Right renal cortex interstitium (tissue), 3 donors: ENCODE measurements at places on chromosomes 7 and 10.

GRCh38 chr10:110514848-110515247 lies 17.1 kb downstream of the DUSP5 start:
- DNase-seq: no peak

DNA sequence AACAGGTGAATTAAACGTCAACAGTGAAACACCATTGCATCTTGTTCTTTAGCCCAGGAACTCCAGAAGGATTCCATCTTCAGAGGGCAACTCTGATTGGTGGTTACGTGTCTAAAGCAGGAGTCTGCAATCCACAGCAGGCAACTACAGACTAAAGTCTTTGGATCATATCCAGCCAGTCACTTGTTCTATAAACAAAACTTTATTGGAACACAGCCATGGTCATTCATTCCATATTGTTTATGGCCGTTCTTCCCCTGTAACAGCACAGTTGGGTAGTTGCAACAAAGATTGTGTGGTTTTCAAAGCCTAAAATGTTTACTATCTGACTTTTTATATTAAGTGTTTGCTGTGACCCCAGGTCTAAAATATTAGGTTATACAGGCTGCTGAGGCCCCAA lies 94.7 kb upstream of the IMMP2L start:
- DNase-seq: no peak

- no peak for DNase-seq
These were observed 791 bp downstream of the MYL7 start for GRCh38 chr7:44140341-44140740.

GRCh38 chr7:8133188-8133848 lies 128.6 kb downstream of the ICA1 start:
- no peak for DNase-seq

GRCh38 chr10:127276794-127277462 lies 80.5 kb upstream of the INSYN2A start:
- no peak for DNase-seq

DNA sequence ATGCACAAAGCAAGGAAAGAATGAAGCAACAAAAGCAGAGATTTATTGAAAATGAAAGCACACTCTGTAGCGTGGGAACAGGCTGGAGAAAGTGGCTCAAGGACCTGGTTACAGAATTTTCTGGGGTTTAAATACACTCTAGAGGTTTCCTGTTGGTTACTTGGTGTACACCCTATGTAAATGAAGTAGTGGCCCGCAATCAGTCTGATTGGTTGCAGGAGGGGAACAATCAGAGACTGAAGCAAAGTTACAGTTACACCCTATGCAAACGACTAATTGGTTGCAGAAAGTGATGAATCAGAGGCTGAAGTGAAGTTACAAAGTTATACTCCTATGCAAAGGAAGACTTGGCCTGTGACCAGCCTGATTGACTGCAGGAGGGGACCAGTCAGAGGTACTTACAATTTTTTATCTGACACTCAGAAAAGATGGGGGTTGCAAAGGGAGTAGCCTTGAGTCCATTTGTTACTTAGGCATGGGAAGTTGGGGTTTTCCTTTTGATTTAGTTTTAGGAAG lies 3.6 kb upstream of the MTPN start:
- no peak for DNase-seq

- DNase-seq: no peak
These were observed 13.9 kb downstream of the NAPEPLD start for GRCh38 chr7:103134836-103135554.

- DNase-seq: no peak
These were observed 234.5 kb upstream of the TCF7L2 start for GRCh38 chr10:112715581-112715980.

- DNase-seq: no peak
These were observed 117.1 kb upstream of the FAM13C start for GRCh38 chr10:59479426-59479825.

- no peak for DNase-seq
These were observed 625 bp downstream of the GIMAP2 start for GRCh38 chr7:150686030-150686631.

DNA sequence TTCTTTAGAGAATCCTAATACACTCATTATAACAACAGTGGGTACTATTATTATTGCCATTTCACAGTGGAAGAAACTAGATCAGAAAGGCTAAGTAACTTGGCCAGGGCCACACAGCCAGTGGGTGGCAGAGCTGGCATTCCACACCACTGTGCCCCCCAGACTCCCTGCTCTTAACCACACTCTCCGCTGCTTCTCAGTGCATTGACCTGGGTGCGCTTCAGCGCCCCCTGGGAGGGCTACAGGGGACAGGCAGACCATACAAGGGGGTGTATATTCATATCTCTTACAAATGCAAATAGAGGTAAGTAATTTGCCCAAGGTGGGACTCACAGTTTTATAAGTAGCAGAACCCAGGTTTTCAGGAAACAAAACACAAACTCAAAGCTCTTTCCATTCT lies 77.0 kb upstream of the NMT2 start:
- no peak for DNase-seq

GRCh38 chr7:108299251-108299973 lies 156.8 kb downstream of the NRCAM start:
- no peak for DNase-seq

- DNase-seq: no peak
These were observed 34.3 kb downstream of the TET1 start for GRCh38 chr10:68594405-68594804.

DNA sequence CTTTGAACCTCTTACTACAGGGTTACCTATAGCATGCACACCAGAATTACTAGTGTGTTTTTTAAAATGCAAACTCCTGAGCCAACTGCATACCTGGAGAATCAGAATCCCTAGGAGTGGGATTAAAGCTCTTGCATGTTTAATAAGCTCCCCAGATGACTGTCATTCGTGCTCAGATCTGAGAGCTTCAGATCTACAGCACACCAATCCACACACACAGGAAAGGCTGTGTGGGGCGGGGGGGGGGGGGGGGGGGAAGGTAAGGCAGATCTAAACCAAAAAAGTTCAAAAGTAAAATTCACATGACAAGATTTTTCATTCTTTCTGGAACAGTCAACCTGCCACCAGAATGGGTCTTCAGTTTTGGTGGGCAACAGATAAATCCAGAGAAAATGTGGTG lies 5.5 kb downstream of the FAM3C start:
- DNase-seq: no peak

- DNase-seq: no peak
These were observed 6.9 kb upstream of the KAZALD1 start for GRCh38 chr10:101054876-101055275.

- DNase-seq: no peak
These were observed 56.5 kb upstream of the NKX6-2 start for GRCh38 chr10:132842397-132842796.

DNA sequence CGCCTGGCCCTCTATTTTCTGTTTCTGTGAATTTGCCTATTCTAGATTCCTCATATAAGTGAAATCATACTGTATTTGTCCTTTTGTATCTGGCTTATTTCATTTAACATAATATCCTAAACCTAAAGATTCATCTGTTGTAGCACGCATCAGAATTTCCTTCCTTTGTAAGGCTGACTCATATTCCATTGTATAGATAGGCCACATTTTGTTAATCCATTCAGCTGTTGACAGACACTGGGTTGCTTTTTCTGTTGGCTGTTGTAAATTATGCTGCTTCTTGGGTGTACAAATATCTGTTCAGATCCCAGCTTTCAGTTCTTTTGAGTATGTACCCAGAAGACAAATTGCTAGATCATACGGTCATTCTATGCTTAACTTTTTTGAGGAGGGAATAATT lies 28.8 kb upstream of the CUL1 start:
- DNase-seq: no peak

- DNase-seq: no peak
These were observed 32.4 kb downstream of the WAPL start for GRCh38 chr10:86489071-86489810.

DNA sequence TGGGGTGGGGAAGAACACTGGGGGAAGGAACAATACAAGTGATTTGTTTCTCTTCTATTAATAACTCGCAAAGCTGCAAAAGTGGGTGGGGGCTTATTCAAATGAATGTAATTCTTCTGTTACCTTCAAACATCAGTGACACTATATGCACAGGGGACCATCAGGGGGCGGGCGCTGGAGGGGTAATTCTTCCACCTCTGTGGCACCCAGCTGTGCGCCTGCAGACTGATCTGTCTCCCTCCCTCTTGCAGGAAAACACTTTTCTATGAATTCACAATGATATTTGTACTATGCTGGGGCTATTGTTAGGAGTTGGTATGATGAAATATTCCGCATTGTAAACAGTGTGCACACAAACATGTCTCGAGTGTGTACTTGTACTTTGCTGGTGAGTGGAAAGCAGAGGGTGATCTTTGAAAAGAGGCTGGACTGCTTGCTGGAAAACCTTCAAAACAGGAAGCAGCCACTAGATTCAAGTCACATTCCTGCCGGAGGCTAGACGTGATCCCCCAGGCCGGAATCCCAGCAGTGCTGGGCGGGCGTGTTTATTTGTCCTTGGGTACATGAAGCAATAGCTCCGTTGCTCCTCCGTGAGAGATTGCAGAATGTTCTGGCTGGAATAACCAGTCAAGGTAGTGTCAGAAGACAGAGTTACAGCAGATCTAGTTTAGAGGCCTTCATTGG lies 15.8 kb upstream of the BNIP3 start:
- DNase-seq: no peak

- no peak for DNase-seq
These were observed 61.8 kb downstream of the ADD3 start for GRCh38 chr10:110069502-110069982.

DNA sequence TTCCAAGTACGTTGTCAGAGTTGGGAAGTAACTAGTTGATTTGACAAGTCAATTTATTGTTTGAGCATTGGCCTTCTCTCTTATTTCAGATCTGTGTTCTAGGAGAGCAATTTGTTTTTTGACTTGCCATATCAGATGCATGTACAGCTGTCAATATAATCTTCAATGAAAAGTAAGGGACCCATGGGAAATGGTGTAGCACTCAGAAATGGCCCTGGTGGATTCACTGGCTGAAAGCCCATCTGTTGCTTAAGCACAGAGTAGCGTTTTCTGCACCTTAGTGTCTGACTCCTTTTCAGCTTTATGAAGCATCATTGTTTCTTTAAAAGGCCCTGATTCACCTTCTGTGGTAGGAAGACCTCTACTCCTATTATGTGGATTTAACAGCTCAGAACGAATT lies 10.2 kb downstream of the GARS1 start:
- DNase-seq: no peak

- no peak for DNase-seq
These were observed 20.4 kb downstream of the PARP12 start for GRCh38 chr7:140042386-140042670.

DNA sequence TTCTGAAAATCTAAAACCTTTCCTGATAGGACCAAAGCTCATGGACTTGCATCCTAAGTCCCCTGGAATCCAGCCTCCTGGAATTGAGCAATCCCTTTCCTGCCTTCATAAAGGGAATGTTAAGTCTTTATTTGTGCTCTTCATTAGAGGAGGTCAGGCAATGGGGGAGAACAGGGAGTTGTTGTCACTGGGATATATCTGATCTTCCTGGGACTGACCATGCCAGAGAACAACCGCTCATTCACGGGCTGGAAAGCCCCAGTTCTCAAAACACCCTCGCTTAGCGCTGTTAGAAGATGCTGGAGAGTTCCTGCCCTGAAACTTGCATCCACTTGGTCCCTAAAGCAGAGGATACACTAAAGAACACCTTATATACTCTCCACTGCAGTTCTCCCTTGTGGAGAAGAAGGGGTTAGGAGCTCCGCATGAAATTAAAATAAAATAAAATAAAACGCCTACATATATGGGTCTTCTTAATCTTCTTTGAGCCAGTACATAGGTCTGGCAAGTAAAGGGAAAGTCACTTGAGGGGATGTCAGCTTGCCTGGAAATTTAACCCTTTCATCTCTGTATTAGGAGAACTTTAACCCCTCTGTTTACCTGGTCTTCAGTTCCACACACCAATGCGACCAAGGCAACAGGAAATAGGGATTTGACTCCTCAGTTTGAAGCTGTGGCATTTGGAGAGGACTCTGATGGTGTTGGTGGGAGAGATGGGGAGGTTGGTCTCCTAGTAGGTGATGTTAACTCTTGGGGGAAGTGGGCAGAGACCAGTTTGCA lies 1.2 kb downstream of the SORCS1 start:
- no peak for DNase-seq

- DNase-seq: no peak
These were observed 97.7 kb upstream of the EFCAB10 start for GRCh38 chr7:105678811-105679495.

DNA sequence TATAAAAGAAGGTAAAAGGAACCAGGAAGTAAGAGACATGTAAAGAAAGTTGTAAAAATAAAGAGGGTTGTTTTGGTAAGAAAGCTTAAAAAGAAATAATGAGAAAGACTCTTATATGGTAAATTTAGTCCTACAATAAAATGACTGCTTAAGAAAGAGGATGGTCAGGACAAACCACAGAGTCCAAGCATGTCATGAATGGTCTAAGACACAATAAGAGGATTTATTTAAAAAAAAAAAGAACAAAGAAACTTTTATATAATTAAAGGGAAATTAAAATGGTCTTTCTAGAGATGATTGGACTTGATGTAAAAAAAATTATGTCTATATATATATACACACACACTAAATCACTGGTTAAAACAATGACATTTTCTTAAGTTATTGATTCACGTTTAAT lies 18.2 kb downstream of the ATAD1 start:
- DNase-seq: no peak

- DNase-seq: no peak
These were observed 56.2 kb downstream of the EEPD1 start for GRCh38 chr7:36208997-36209813.

- no peak for DNase-seq
These were observed 305.1 kb upstream of the IMMP2L start for GRCh38 chr7:111867348-111867931.

GRCh38 chr10:90939116-90939515 lies 18.2 kb upstream of the ANKRD1 start:
- no peak for DNase-seq

- DNase-seq: no peak
These were observed 151.0 kb upstream of the TCF7L2 start for GRCh38 chr10:112799038-112799437.

GRCh38 chr10:45378914-45379726 lies 5.1 kb downstream of the ALOX5 start:
- no peak for DNase-seq

DNA sequence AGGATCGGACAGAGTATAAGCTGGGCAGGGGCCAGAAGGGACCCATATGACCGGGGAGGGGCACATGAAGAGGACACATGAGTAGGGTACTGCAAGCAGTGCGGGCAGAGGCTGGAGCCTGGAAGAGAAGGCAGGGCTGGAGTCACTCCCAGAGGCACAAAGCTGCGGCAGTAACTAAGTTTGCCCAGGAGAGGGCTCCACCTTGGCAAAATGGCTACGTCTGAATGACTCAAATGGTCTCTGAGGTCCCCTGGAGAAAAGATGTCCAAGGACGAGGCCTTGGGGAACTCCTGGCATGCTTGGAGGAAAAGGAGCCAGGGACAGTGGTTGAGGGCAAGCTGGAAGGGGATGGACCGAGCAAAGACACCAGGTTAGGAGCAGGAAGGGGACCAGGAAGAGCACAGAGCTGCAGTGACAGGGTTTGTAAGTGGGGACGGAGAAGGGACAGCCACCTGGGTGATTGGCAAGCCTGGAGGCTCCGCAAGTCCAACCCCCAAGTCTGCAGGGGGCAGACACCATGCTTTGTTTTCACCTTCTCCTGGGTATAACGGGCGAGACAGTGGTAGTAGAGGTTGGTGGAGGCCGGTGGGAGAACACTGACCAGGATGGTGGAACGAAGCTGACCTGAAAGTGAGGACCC lies 43.1 kb upstream of the LBX1 start:
- no peak for DNase-seq
